Central memory CD8-positive, alpha-beta T cell (primary cell): ENCODE measurements at places on chromosomes 12 and 14.

GRCh38 chr12:66351301-66351700 lies 49.0 kb downstream of the HELB start:
- H3K27ac ChIP-seq, result peak overlapping the region; percentile 78
- no peaks in the 10 kb centered on the region for H3K27me3 ChIP-seq
- H3K4me1 ChIP-seq, result peaks cover 7% of the 10 kb centered on the region
- DNase-seq, result no peak
- no peak overlapping the region for H3K4me3 ChIP-seq

GRCh38 chr12:113991224-113992044 lies 25.3 kb upstream of the RBM19 start:
- H3K27ac ChIP-seq, result no peak overlapping the region
- DNase-seq, result no peak
- H3K36me3 ChIP-seq, result no peaks in the 10 kb centered on the region
- no peaks in the 10 kb centered on the region for H3K4me1 ChIP-seq
- no peak overlapping the region for H3K4me3 ChIP-seq
- peaks cover 88% of the 10 kb centered on the region for H3K27me3 ChIP-seq

GRCh38 chr12:1977109-1977508 lies 27.1 kb downstream of the DCP1B start:
- no peaks in the 10 kb centered on the region for H3K27me3 ChIP-seq
- no peak for DNase-seq
- H3K36me3 ChIP-seq, result no peaks in the 10 kb centered on the region
- no peak overlapping the region for H3K4me3 ChIP-seq
- peaks cover 11% of the 10 kb centered on the region for H3K4me1 ChIP-seq

- no peak overlapping the region for H3K4me3 ChIP-seq
- peaks cover 2% of the 10 kb centered on the region for H3K36me3 ChIP-seq
- peaks cover 96% of the 10 kb centered on the region for H3K27me3 ChIP-seq
- DNase-seq, result no peak
- no peak overlapping the region for H3K27ac ChIP-seq
Measured at GRCh38 chr14:104450811-104451401, 128.7 kb upstream of the C14orf180 start.

GRCh38 chr12:123200414-123200813 lies 32.5 kb downstream of the MPHOSPH9 start:
- H3K27me3 ChIP-seq, result no peaks in the 10 kb centered on the region
- no peaks in the 10 kb centered on the region for H3K4me1 ChIP-seq
- DNase-seq, result no peak
- H3K4me3 ChIP-seq, result no peak overlapping the region

- H3K27ac ChIP-seq, result no peak overlapping the region
- no peak for DNase-seq
- H3K36me3 ChIP-seq, result peaks cover 2% of the 10 kb centered on the region
- peaks cover 6% of the 10 kb centered on the region for H3K4me1 ChIP-seq
Measured at GRCh38 chr14:76583805-76584204, 177.5 kb upstream of the VASH1 start.

DNA sequence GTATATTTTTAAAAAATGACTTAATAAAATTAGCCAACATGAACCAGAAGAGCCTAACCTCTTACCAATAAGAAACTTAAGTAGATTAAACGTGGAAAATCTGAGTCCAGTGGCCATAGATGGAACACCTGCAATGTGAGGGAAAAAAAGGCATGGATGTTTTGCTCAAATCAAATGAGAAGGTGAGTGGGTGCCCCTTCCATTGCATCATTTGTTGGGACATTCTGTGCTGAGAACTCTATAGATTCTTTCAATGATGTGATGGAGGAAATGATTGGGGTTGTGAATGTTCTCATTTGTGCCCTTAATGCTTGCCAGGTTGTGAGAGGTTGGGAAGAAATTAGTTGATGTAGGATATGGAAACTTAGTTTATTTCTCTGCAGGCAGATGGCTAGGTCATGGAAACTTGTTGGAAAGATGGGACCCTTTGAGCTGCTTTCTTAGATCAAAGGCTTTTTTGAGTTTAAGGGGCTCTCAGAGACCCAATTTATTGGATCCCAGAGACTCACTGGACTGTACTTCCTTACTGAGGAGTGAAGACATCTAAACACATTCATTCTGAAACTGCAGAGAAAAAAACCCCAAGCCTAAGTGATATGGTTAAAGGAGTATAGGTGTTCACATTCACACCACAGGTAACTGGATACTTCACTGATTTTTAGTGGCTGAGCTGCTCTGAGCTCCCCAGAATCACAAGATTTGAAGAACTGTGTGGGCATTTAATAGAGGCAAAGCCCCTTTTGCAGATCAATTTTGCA lies 95.9 kb downstream of the DACT1 start:
- H3K4me1 ChIP-seq, result no peaks in the 10 kb centered on the region
- H3K4me3 ChIP-seq, result no peak overlapping the region
- H3K36me3 ChIP-seq, result peaks cover 2% of the 10 kb centered on the region

DNA sequence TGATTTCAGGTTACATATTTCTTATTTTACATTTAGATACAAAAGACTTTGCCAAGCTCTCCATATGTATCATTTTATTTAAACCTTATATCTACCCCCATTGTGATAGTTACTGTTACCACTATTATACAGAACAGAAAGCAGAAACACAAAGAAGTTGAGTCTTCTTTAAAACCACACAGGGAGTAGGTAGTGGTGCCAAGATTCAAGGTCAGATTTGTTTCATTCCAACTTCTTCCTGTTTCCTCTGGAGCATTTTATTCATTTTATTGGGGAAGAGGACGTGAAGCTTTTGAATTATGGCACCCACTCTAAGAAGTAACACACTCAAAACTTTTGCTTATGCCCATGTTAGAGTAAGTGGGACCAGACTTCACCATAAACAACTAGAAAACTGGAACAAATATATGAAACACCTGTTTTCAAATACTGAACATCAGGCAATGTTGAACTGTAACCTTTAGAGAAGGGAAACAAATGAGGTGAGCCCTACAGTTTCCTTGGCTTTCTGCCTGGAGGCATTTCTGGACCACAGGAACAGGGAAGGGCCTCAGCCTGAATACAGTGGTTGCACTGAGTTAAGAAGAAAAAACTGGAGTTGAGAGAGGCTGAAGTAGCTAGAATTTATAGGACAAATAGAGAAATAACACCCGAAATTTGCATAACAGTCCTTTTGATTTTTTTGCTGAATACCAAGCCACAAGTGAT lies 160.4 kb upstream of the SSTR1 start:
- no peak overlapping the region for H3K4me3 ChIP-seq
- H3K36me3 ChIP-seq, result no peaks in the 10 kb centered on the region
- no peaks in the 10 kb centered on the region for H3K27me3 ChIP-seq
- DNase-seq, result no peak

- H3K4me3 ChIP-seq, result peak overlapping the region; percentile 76
- H3K27ac ChIP-seq, result peak overlapping the region; percentile 95
- peaks cover 77% of the 10 kb centered on the region for H3K4me1 ChIP-seq
- H3K27me3 ChIP-seq, result no peaks in the 10 kb centered on the region
- DNase-seq, result no peak
Measured at GRCh38 chr14:75543253-75543652, 21.0 kb downstream of the BATF start.

DNA sequence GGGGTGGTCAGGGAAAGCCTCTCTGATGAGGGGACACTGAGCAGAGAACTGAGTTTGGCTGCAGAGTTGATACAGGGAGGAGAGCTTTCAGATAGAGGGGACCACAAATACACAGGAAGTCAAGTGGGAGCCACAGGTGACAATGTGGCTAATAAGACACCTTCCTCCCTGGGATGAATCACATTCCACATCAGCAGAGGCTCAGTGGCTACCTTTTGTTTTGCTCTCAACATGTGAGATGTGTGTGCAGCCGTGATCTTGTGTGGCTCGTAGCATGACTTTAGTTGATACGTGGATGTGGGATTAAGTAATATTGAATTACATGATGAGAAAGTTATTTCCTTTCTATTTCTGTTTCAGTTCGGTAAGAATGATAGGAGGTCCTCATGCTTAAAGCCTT lies 7.5 kb downstream of the CRADD start:
- no peak overlapping the region for H3K27ac ChIP-seq
- peak overlapping the region; percentile 21 for H3K4me3 ChIP-seq
- DNase-seq, result no peak
- H3K4me1 ChIP-seq, result peaks cover 39% of the 10 kb centered on the region

GRCh38 chr12:1093166-1093751 lies 102.2 kb downstream of the ERC1 start:
- peaks cover 3% of the 10 kb centered on the region for H3K4me1 ChIP-seq
- no peaks in the 10 kb centered on the region for H3K27me3 ChIP-seq
- no peak overlapping the region for H3K4me3 ChIP-seq
- H3K36me3 ChIP-seq, result no peaks in the 10 kb centered on the region
- DNase-seq, result no peak
- H3K27ac ChIP-seq, result no peak overlapping the region

DNA sequence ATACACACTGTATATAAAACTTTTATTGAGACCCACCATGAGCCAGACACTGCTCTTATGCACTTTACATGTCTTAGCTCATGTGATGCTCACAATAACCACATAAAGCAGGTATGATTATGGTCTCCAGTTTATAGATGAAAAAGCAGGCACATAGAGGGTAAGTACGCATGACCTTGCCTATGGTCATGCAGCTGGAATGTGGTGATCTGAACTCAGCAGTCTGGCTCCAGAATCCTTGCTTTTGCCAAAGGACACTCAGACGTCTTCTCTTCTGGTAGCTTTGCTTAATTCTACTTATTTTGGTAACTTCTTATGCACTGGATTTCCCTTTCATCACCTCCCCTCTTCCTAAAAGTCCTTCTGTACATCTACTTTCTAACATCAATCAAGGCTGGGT lies 103.3 kb upstream of the CRY1 start:
- no peaks in the 10 kb centered on the region for H3K36me3 ChIP-seq
- no peak overlapping the region for H3K4me3 ChIP-seq
- H3K4me1 ChIP-seq, result no peaks in the 10 kb centered on the region
- no peak for DNase-seq

- no peaks in the 10 kb centered on the region for H3K36me3 ChIP-seq
- H3K27ac ChIP-seq, result no peak overlapping the region
- no peak for DNase-seq
- no peaks in the 10 kb centered on the region for H3K4me1 ChIP-seq
- no peak overlapping the region for H3K4me3 ChIP-seq
Measured at GRCh38 chr14:28163897-28164296, 602.7 kb upstream of the FOXG1 start.
